ENCODE measurements at places on chromosomes 2 and 18.

DNA sequence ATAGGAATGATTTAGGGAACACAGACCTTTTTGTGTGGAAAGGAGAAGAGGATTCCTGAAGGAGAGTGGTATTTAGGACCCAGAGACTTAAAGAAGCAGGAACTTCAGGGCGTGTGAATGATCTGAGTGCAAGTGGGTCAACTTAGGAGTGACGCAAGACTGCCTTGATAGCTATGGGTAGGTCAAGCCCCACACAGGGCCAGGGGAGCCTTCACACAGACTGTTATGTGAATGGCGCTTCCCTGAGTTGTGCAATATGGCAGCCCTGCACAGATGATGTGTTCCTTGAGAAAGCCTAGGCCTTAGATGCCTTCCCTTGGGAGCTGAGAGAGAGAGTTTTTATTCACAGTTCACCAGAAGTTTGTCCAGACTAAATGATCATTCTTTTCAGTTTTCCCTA is 47.1 kb upstream of the IGFBP5 start:
- DNase-seq, result no peak

- no peak for DNase-seq
Measured at GRCh38 chr2:29225814-29226213, 110.6 kb downstream of the CLIP4 start.

- DNase-seq, result peak; percentile 64
Measured at GRCh38 chr2:29749843-29750242, 171.5 kb downstream of the ALK start.

GRCh38 chr2:152221839-152222238 is 46.3 kb upstream of the STAM2 start:
- no peak for DNase-seq

DNA sequence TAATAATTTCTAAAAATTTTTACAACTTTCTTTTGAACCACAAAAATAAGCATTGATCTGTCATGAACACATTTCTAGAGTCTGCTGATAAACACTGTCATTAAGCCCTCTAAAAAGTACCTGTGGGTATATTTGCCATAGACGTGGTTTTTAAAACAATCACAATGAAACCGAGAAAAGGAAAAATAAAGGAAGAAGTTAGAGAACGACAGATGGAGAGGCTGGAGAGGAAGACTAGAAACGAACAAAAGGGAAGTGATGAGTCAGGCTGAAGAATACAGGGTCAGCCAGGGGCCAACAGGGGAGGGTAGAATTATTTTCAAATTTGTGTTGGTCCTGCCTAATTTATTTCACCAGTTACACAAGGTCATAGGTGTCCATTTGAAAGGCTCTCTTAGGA is 62.0 kb downstream of the MYL12B start:
- no peak for DNase-seq

DNA sequence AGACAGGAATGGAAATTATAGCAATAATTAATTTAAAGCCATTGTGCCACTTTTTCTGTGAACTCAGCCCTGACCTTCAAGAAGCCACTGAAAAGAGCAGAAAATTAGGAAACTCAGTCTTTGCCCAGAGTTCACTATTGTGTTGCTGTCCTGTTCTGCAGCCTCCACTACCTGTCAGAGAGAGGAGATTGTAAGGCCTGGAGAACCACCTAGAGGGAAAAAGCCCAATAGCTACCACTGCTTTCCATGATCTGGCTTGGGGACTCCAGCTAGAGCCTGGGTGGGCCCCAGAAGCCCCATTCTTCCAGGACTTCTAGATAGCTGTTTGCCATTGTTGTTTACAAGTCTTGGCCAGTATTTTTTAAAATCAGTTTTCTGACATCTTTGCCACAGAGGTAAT is 176.1 kb upstream of the KLF7 start:
- DNase-seq, result no peak

Data from DMS 273 treated with DMSO at 0.1 percent for 48 hours (cell line).